ENCODE measurements at places on chromosomes 7 and 10.

- no peak for DNase-seq
Observed at GRCh38 chr7:159271781-159272180, 127.1 kb upstream of the VIPR2 start.

- DNase-seq: no peak
Observed at GRCh38 chr7:78134774-78135173, 336.2 kb downstream of the PHTF2 start.

DNA sequence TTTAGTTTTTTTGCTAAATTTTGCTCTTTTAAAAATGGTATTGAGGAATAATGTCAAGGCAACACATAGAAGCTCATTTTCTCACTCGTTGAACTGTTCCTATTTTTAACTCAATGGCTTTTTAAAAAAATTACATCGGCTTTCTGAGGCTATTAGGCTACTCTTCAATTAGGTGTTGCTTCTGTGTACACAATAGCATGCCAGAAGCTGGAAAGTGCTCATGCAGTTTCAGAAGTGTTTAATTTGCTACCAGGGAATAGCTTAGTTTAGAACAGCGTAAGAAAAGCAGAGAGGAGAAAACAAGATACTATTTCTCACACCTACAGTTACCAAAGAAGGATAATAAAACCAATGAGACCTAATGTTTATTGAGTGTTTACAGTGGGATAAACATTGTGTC is 157.4 kb downstream of the NXPH1 start:
- no peak for DNase-seq

DNA sequence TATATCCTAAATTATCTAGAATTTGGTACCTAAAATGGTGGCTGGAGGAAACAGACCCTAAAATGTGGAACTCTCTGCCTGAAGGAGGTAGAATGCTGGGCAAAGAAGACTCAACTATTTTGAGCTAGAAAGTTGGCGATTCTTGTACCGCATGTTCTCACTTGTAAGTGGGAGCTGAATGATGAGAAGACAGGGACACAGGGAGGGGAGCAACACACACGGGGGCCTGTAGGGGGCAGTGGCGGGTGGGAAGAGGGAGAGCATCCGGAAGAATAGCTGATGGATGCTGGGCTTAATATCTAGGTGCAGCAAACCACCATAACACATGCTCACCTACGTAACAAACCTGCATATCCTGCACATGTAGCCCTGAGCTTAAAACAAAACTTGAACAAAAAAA is 250.6 kb downstream of the CALN1 start:
- DNase-seq: no peak

DNA sequence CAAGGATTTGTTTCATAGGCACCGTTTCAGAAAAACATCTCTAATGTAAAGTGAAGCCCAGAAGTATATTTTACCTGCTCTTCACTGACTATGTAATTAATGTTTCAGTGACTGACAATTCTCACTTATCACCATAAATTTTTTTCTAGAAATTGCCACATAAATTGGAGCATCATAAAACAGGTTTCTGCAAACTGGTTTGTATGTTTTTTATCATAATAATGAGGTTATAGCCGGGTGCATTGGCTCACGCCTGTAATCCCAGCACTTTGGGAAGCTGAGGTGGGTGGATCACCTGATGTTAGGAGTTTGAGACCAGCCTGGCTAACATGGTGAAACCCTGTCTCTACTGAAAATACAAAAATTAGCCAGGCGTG is 39.4 kb downstream of the SYPL1 start:
- DNase-seq: no peak
